Gastroesophageal sphincter (tissue), 4 donors: ENCODE measurements at places on chromosomes 3 and 15.

- ATAC-seq = no peak
Observed at GRCh38 chr3:128763967-128764366, 38.0 kb downstream of the RAB7A start.

DNA sequence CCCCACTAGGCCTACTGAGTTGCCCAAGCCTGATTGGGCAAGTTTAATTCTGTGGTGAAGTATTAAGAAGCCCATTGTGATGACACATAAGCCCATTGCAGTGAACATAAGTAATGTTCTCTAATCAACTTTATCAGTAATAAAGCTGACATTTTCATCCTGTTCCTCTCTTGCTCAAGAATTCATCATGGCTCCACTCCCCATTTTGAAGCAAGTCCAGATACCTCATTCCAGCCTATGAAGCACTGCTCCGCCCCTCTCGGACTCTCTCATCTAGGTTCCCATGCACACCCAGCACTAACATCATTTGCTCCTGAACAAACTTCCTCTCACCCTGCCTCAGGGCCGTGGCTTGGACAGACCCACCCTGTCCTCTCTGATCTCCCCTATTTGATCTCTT, 10.5 kb downstream of the SHF start:
- no peak for ATAC-seq

DNA sequence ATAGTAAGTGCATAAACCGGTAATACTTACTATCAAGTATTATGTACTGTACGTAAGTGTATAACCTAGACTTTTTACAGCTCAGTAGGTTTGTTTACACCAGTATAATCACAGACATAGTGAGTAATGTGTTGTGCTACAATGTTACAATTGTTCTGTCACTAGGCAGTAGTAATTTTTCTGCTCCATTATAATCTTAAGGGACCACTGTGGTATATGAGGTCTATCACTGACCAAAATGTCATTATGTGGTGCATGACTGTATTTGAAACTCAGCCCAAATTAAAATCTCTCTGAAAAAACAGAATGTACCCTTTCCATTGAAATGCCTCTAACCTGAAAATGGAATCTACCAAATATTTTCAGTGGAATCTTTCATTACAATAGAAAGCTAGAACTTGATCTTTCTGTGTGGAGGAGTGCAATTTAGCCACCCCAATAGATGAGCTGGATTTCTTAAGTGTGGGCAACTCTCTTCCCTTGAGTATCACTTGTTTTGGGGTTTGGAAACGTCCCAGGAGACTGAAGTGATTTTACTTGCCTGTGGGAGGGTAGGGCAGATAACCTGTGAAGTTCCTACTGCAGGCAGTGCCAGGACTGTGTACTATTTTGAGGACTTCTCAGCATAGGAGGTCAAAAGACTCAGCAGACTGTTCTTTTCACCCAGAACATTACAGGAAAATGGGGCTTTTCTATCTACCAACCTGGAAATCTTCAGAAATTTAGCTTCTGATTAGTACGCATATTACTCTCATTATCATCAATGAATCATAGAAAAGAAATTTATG, 50.9 kb downstream of the FAM98B start:
- no peak for ATAC-seq

DNA sequence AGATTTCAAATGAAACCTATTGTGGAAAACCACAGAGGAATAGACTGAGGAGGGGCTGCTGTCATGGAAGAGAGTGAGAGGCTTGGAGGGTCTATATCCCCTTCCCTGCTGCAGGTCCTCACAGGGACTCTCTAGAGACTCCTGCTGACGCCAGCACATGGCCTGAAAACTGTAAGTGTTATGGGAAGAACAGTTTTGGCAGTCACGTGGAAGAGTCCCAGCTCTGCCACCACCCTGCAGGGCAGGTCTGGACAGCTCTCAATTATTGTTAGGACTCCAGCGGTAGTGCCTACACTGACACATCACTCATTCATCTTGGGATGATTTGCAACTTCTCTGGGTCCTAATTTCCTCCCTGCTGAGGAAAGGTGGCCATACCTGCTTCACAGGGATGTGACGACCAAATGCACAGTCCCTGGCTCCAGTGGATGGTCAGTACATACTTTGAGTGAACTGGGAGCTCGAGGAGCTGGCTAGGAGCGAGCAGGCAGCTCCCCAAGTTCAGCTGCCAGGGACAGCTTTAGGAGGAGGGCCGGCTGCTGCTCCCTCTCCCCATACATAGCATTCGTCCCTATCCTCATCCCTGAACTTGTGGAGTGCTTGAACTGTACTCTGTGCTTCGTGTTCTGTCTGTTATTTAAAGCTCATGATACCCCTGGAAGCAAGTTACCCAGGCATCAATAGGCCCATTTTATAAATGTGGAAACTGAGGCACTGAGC, 49.2 kb downstream of the CTXND1 start:
- no peak for ATAC-seq

DNA sequence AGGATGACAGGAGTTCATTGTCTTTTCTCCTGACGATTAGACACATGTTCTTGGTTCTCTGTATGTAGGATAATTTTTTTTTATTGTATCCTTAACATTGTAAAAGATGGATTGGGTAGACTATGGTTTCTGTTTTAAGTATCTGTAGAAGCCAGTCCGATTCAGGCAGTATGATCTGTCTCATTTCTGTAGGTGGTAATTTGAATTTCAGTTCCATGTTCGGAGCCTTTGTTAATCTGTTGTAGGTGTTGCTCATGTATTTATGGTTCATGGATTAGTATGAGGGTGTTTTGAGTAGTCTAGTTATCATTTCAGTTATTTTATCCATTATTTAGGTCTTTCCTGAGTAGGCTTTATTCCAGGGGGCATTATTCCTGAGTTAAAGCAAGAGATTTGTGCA, 32.4 kb upstream of the MME start:
- no peak for ATAC-seq

DNA sequence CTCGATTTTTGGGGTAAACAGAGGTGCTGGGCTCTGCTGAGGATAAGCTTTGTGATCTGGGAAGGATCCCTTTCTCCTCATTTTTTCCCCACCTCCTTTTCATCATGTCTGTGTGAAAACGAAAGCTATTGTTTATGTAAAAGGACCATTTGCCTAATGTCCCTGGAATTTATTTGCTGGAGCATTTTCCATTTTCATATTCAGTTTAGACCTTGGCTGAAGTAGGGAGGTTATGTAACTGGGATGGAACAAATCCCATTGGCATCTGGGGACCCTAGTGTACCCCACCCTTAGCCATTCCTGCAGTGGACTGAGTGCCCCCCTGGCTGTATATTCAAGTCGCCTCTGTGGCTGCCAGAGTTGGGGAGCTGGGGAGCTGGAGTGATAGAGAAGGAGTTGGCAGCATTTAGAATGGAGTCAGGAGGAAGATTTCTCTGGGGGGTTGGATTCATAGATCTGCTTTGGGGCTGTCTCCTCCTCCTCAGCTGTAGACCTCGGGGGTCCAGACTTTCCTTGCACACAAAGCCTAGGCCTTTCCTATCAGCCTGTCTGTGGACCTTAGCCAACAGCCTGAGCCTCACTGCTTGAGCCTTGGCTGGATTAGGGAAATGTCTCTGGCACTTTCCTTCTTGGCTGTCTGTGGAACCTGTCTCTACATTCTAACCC, 270.4 kb upstream of the CTDSPL start:
- peak; percentile 57 for ATAC-seq

GRCh38 chr3:197593046-197593380, 37.2 kb upstream of the BDH1 start:
- no peak for ATAC-seq

DNA sequence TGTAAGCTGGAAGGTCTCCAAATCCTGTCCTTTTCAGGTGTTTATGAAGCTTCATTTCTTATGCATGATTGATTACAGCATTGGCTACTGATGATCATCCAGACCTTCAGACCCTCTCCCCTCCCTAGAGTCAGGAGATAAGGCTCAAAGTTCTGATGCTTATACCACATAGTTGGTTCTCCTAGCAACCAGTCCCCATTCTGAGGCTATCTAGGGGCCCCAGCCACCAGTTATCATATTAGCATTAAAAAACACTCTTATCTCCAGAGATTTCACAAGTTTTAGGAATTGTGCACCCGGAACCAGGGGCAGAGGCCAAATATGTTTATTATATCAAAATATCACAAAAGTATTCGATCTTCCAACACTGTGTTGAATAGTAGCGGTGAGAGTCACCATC, 953.1 kb downstream of the FHIT start:
- ATAC-seq = no peak

DNA sequence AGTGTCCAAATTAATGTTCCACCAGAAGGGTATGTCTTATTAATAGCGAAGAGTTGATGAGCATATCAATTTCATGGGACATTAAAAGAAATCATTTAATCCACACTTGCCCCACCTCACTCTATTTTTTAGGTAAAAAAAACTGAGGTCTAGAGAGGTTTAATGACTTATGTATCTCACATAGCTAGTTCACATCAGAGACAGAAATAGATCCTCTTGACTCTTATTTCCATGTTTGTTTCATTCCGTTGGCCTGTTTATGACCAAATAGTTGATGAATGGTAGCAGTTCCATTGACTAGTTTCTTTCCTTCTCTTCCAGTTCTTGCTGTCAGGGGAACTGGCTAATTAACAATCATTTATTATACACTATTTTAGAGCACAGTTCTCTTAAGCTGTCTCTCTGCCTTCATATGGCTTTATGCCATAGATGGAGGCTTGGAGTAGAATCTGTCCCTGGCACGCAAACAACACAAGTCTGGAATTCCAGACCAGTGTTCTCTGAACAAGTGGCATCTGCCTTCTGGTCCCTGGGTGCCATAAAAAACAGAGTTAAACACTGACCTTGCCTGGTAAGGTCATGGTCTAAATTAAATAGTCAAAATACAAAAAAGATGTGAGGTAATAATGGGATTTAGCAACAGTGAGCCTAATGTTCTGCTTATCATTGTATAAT, 220.0 kb upstream of the CGNL1 start:
- peak; percentile 22 for ATAC-seq
